Right kidney (tissue), 9 donors: ENCODE measurements at places on chromosomes 13 and 19.

GRCh38 chr19:13190781-13191540 lies 40.8 kb downstream of the IER2 start:
- DNase-seq, result no peak

DNA sequence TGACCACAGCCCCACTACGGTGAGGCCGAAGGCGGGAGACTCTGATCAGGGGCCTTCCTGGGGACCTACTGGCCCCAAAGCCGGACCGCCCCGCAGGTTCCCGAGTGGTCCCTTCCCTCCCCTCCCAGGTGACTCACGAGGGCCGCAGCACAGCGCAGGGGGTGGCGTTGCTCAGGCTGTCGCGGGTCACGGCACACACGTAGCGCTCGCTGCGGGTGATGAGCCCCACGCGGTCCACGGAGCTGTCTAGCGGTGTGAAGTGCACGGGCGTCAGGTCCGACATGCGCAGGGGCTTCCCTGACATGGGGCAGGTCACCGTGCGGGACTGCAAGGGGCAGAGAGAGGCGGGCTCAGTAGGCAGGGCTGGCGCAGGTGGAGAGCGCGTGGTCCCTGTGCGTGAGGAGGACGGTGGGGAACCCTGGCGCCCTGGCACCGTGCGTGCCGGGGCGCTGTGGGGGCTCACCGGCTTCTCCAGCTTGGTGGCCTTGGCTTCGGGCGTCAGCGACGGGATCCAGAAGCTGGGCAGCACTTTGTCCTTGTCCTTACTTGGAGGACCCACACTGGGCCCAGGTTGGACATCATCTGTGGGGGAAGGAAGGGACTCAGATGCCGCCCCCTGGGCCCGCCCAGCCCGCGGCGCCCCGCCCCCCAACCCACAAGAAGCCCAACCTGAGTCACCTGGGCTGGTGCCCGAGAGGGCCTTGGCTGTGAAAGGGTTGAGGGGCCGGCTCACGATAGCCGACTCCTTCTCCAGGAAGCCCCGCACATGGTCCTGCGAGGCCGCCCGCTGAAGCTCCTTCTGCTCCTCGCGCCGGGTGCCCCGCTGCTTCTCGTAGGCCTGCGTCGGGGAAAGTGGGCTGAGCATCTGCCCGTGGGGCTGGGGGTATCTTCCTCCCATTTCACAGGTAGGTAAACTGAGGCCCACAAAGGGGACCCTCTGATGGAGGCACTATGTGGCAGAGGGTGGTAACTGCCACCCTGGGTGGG lies 23.7 kb downstream of the NOSIP start:
- DNase-seq, result peak; percentile 36

GRCh38 chr19:6298413-6298812 lies 18.6 kb upstream of the MLLT1 start:
- no peak for DNase-seq

DNA sequence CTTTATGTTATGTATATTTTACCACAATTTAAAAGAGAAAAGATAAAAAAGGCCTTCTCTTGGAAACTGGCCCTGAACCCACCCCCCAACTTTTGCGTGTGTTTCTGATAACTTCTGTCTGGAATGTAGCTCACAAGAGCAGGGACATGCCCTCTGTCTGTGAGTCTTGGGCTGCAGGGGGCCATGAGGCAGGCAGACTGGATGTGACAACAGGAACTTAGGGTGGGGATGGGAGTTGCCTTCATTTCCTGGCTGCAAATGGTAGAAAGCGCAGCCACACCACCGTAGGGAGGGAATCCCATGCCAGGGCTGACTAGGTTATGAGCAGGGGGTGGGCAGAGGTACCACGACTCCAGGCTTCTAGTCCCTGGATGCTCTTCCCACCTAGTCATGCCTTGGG lies 21.9 kb downstream of the CILP2 start:
- no peak for DNase-seq

GRCh38 chr19:58196901-58197616 lies 14.2 kb downstream of the ZNF274 start:
- peak; percentile 41 for DNase-seq

DNA sequence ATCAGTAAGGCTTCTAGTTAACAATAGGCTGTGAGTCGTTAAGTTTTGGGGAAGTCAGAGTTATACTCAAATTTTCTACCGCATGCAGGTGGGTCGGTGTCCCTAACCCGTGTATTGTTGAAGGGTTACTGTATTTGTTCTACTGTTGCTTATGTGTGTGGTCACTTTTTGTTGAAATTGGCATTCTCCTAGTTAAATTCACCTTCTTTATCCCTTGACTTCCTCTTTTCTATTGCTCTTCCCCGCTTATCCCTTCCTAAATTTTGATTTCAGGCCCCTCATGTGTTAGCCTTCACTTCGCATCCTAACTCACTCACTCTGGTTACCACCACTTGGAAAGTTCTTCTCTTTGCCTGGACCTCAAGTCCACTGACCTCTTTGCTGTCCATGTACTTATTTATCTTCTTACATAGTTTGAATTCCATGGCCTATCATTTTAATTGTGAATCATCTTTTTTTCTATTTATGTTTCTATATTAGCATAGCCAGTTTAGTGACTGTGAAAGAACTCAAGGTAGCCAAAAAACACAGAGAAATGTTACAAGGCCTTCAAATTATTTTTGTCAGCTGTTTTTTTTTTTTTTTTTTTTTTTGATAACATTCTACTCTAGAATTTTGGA lies 52.9 kb downstream of the NDFIP2 start:
- DNase-seq, result no peak

- DNase-seq, result no peak
These were observed 12.5 kb upstream of the COMP start for GRCh38 chr19:18803550-18804138.

DNA sequence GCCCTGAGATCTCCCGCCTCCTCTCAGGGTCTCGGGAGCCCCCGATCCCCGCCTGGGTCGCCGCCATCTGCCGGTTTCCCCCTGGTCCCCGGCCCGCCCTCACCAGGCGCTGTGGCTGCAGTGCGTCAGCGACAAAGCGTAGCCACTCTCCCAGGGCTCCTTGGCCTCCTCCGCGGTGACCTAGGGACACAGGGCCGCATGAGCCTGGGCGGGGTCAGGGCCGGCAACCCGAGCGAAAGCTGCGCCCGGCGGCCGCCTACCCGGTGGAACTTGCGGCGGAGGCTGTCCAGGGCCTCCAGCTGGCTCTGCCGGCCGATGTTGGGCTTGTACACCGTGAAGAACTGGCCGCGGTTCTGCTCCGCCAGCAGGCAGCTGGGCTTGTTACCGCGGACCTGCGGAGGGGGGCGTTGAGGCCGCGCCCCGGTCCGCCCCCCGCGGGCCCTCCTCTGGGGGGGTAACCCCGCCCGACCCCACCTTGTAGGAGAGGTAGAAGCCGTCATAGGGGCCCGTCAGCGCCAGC lies 5.3 kb downstream of the GPX4 start:
- DNase-seq, result no peak

DNA sequence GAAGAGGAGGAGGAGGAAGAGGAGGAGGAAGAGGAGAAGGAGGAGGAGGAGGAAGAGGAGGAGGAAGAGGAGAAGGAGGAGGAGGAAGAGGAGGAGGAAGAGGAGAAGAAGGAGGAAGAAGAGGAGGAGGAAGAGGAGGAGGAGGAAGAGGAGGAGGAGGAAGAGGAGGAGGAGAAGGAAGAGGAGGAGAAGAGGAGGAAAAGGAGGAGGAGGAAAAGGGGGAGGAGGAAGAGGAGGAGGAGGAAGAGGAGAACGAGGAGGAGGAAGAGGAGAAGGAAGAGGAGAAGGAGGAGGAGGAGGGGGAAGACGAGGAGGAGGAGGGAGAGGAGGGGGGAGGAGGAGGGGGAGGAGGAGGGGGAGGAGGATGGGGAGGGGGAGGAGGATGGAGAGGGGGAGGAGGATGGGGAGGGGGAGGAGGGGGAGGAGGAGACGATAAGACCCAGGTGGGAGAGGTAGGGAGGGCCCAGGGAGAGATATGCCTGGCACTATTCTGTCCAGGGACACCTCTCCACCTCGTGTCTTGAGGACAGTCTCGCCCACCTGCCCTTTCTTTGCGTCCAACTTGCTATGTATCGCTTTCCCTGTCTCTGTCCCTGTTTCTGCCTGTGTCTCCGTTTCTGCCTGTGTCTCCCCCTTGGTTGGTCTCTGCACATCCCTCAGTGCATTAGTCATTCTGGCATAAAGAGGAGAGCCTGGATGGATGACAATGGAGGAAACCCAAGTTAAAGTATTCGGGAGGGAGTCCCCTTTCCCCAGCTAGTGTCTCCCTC lies 7.1 kb upstream of the KLK5 start:
- no peak for DNase-seq
